ENCODE measurements at places on chromosomes 13 and 19. TPM values are rescaled to one million over a fixed set of nuclear protein-coding genes. Genes with fewer than 3 reads are reported as not detected.

GTF2F1 gene
- 54.5 TPM for total RNA-seq

SLC35E1 gene
- 60.0 TPM for total RNA-seq

APOC4 gene
- not detected for total RNA-seq

ICAM5 gene
- total RNA-seq, result 20.3 TPM

CYP4F11 gene
- total RNA-seq, result not detected

PCCA gene
- 41.0 TPM for total RNA-seq

All from smooth muscle cell of the umbilical artery (primary cell).